ENCODE measurements at places on chromosomes 12 and 14.

GRCh38 chr14:28141662-28142061 lies 624.9 kb upstream of the FOXG1 start:
- no peak for DNase-seq

DNA sequence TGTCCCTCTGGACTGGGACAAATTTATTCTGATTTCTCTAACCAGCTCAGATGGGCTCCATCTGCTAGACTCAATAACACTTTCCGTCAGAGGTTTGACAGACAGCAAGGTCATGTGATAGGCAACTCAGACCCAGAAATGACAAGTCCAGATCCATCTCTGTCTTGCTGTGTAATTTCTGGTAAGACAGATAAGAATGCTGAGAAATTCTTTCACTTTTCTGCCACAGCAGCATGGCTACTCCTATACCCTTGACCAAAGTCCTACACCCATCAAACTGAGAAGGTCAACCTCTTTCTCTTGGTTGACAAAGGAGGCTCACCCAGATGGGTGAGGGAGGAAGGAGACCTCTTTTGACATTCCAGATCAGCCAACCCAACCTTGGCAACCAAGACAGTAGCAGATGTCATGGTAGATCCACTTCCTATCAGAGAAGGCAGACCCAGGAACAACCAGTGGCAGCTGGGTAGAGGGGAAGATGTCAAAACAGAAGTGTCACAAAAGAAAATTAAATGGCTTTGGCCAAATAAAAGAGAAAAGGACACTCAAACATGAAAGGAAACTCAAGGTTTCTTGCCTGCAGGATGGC lies 36.9 kb upstream of the PRKAB1 start:
- DNase-seq, result no peak

DNA sequence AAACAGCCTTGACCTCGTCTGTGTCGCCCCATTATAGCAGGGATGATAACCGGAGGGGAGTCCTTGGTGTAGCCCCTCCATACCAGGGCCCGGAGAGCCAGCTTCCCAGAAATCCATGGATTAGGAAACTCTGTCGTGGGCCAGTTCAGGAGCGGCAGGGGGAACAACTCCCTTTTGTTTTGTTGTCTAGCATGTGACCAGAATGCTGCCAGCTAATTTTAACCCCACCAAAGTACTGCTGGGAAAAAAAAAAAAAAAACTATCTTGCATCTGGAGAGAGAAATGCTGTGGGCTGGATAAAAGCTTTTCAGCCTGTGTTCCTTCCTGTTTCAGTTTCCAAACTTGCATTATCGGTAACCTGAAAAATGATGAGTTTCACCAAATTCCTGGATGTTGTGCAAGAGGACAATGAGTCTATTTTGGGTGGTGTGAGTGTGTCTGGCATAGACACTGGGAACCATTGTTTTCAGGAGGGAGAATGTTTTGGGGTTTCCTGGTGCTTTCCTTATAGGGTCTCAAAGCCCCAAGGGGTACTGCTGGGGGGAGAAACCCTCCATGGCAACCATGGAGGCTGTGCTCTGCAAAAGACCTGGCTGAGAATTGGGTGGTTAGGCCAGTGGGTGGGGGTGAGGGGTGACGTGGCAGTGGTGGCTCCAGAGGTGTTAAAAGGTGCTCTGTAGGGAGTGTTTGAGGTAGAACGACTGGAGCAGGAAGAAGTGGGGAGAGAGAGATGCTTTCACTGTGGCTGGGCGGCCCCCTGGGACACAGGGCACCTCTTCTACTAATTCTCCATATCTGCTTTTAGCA lies 14.9 kb upstream of the IRF2BPL start:
- DNase-seq, result no peak

- no peak for DNase-seq
Observed at GRCh38 chr12:67356380-67356774, 87.2 kb downstream of the CAND1 start.

DNA sequence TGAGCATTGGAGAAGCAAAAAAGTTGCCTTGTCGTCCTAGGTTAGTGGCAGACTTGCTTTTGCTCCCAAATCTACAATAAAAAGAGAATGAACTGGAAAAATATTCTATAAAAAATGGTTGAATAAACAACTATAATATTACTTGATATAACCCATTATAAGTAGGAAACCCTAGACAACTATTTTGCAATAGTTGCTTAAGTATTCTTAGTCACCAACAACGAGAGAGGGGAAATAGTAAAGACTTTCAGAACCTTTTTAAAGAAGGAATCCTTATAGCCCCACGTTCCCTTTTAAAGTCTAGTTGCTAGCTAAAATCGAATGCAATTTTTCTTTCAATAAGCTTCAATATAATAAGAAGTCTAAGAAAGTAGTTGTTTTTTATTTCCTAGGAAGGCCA lies 17.5 kb downstream of the AQP6 start:
- DNase-seq, result no peak

GRCh38 chr12:53340398-53340797 lies 4.2 kb upstream of the SP7 start:
- DNase-seq, result no peak

DNA sequence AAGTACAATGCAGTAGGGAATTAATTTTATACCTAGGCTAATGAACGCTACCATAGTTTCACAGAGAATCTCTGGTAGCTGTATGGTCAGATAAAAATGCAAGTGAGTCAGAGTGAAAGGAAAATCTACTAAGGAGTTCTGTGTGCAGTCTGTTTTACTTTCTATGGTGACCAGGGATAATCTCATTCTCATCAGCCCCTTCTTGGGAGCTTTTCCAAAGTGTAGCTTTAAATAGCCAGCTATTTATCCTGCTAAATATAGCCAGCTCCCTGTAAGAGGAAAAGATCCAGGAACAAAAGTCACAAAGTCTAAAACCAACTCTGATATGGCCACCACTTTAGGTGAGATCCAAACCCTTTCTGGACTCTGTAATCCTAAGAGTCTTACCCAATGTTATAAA lies 75.5 kb downstream of the TMEM116 start:
- no peak for DNase-seq

DNA sequence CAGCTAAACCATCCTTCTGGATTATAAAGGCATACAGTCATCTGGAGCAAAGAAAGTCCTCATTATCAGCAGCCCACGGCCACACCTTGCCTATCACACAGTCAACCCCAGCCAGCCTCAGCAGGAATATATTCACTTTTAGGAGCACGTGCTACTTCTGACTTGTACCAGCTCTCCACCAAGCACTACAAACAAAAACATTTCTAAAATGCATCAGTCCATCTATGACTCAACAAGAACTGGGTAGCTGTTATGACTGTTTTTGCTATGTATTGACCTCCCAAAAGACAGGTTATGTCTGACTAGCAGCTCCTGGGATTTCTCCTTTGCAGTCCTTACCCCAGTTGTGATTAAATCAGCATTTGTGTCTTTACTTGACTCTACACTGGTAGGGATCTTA lies 31.2 kb downstream of the NUAK1 start:
- no peak for DNase-seq

DNA sequence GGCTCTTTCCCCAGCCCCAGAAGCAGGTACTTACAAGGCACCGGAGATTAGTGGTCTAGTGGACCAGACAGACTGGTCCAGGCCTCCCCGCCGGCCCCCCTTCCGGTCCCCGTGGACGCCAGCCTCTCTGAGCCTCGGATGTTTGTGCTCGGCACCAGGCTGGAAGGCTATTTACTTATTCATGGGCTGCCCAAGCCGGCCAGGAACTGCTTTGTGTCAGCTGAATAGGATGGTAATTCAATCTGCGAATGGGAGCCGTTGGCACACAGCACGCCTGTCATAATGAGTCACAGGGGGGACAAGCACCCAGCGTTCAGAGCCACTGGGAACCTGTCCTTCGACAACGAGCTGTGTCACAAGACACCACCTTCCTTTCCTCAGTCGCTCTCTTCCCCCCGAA lies 82.3 kb downstream of the RIMBP2 start:
- no peak for DNase-seq

DNA sequence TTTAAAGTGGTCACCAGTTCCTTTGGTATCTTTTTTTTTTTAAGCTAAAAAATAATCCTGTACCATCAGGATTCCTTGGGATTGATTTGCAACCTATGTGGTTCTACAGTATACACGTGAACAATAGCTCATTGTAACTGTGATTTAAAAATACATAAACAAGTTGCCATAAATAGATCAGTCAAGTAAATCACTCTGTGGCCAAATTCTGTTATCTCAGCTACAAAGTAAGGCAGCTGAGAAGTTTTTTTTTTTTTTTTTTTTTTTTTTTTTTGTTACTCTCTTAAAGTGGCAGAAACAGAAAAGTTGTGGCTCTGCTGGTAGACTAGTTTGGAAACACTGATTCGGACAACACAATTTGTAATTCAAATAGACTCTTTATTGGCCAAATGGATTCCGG lies 104.5 kb downstream of the PRICKLE1 start:
- no peak for DNase-seq

DNA sequence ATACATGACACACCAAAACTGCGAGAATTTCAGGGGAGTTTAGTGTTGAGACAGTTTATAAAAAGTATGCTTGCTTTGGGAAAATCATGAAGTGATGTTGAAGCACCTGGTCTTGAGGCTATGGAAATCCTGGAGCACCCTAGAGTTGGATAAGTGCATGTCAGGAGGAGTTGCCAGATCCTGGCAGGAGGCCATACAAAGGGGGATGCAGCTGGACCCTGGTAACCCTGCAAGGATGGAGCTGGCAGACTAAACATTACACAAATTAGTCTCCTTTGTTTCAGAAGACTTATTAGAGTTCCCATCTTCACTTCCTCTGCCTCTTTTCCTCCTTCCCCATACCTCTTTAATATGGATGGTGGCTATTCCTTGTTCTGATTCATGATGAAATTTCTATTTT lies 907.0 kb downstream of the BCL11B start:
- no peak for DNase-seq

Data from activated CD4-positive, alpha-beta T cell treated with anti-CD3 and anti-CD28 coated beads for 24 hours (primary cell).